ENCODE measurements at places on chromosomes 6 and 20.

DNA sequence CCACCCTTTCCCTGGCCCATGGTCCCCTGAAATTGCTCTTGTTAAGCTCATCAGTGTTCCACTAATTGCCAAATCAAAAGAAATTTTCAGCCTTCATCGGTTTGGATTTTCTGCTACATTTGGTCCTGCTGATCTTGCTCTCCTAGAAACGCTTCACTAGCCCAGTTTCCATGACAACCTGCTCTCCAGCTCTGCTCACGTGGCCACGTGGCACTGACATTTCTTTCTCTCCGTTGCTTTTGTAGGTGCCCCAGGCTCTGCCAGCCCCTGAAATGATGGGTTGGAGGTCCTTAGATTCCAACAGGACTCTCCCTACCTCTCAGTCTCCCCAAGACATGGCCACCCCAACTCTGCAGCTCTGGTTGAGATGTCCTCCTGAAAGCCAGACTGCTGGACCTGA, 45.8 kb upstream of the NNAT start:
- DNase-seq, result no peak

- no peak for DNase-seq
Measured at GRCh38 chr6:166707045-166707444, 80.0 kb upstream of the RPS6KA2 start.

DNA sequence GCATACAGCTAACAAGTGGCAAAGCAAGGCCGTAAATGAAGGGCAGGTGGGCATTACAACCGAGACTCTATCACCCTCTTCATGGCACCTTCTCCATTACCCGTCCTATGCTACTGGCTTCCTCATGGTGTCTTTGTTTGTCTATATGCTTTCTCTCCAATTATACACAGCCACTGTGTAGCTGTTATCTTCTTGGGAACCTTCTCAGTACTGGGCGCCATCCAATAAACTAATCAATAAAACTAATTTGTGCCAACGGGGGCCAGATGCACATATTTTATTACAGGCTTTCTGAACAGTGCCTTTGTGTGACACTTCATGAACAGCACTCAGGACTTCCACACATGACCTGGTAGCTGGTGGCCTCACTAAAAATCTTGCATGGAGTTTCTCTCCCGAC, 149.8 kb upstream of the PCSK2 start:
- no peak for DNase-seq

- no peak for DNase-seq
Measured at GRCh38 chr20:24681634-24682495, 212.4 kb downstream of the SYNDIG1 start.

DNA sequence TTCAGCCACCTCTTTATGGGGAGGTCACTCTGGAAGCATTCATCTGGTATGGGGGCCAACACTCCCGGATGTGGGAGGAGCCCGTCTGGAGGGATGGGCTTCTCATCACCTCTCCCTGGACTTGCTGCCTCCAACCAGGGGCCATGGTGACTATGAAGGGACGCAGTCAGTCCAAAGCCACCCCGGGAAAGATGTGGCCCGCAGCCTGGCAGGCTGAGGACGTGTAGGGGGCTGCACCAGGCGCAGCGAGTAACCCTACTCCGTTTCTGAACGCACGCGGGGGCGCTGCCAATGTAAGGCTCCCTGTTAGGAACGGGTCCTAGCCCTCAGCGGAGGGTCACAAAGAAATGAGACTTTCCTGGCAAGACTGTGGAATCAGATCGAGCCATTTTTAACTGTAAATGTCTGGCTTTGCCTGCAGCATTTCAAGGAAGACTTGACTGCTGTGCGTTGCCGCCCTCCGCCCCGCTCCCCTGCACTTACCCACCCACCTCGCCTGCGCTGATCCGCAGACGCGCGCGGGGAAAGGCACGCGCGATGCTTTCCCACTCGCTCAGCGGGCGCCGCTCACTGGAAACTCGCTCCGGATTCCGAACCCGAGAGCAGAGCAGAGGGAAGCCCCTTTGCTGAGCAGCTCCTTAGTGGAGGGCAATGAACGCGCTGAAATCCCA, 55.1 kb downstream of the IL20RA start:
- no peak for DNase-seq

GRCh38 chr6:116948533-116949304, 71.7 kb downstream of the RFX6 start:
- no peak for DNase-seq

DNA sequence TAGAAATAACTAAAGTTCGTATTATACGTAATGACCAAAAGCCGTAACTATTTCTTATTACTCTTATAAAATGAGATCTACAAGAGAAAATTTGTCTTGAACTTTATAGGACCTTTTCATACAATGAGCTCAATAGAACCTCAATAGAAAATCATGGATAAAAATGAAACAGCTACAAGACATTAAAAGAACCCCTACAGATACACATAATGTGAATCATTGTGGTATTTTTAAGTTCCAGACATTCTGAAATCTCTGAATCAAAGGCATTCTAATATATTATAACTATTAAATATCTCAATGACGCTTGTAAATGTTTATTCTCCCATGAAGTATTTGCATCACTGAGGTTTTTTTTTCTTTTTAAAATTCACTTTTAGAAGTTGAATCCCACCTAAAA, 22.2 kb upstream of the POU3F2 start:
- no peak for DNase-seq

DNA sequence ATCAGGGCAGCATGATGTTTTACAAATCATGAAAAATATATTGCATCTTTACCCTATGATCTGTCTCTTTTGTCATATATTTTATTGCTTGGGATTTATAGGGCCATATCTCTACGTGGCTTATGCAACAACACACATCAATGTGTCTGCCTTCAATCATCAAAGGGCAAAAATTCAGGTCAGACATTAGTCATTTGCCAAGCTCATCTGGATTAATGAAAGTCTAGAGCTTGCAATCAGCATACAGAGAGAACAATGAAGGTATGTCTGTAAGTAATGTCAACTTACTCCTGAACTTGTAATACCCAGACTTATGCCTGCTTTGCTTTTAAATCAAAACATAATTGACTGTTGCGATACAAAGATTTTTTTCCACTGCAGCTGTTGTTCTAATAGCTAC, 282.7 kb downstream of the HAO1 start:
- DNase-seq, result no peak

- no peak for DNase-seq
Measured at GRCh38 chr20:50569864-50570836, 60.0 kb downstream of the PTPN1 start.

DNA sequence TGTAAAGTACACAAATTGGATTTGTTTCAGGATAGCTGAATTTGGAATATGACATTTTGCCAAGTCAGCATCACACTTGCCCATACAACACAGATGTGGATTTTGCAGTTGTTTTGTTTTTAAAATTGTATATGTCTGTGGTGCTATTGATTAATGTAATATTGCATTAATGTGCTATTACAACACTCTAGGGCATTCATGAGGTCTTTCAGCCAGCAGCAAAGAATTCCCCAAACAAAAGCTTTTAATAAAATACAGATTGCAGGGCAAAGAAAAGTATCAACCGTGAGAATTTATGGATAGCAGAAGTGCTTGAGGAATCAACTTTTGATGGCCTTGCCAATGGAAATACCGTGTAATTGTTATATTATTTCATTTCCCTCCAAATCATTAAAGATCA, 144.9 kb downstream of the AIG1 start:
- no peak for DNase-seq

DNA sequence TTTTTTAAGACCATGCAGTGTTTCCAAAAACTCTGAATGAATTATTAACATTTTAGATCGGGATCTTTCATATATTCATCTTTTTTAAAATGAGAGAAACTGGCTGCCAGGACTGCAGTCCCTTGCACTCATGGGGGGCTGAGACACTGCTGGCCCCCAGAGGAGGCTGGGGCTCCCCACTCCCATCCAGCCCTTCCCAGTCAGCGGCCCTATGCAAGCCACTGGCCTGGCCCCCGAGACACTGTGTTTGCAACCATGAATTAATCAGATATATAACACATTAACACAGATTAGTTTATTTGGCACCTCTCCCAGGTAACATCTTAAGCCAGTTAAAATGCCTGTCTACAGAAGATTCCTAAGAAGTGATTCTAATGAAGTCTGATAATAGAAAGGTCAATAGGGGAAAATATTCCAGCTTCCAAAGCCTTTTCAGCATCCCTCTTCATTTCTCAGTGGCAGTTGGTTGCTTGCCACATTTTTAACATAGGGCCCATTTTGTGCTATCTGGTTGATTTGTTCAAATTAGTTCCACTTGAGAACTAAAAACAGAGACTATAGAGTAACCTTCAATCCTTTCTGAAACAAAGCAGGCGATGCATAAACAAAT, 184.4 kb upstream of the FBXL4 start:
- DNase-seq, result no peak

- no peak for DNase-seq
Measured at GRCh38 chr6:75755704-75756103, 6.7 kb downstream of the MYO6 start.

DNA sequence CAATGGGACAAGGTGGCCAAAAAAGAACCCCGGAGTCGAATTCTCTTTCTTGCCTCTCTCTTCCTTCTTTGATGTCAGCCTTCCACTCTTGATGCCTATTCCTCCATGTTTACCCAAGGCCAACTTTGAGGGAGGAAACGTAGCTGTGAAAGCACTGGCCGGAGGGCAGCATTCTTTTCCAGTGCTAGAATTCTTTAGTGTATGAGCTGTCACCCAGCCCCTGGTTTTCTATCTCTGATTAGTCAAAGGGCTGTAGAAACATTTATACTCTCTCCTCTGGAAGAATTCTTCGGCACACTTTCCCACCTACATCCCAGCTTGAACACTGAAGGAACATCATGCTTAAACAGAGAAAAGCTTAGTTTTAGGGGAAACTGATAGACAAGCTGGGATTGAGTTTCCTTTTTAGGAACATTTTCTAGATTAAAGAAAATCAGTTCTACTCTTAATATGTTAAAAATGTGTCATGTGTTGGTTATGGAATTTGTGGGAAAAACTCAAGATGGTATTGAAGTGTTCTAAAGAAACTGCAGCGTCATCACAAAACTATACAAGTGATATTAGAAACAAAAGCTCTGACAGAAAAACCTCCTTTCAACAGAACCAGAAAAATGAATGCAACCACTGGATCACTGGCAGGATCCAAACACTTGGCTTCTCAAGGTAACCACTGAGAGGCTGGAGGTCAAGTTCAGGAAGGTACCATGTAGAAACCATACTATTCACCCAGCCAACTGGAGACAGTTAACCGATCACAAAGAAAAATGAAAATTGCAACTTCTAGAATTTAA, 20.7 kb upstream of the UTRN start:
- no peak for DNase-seq

DNA sequence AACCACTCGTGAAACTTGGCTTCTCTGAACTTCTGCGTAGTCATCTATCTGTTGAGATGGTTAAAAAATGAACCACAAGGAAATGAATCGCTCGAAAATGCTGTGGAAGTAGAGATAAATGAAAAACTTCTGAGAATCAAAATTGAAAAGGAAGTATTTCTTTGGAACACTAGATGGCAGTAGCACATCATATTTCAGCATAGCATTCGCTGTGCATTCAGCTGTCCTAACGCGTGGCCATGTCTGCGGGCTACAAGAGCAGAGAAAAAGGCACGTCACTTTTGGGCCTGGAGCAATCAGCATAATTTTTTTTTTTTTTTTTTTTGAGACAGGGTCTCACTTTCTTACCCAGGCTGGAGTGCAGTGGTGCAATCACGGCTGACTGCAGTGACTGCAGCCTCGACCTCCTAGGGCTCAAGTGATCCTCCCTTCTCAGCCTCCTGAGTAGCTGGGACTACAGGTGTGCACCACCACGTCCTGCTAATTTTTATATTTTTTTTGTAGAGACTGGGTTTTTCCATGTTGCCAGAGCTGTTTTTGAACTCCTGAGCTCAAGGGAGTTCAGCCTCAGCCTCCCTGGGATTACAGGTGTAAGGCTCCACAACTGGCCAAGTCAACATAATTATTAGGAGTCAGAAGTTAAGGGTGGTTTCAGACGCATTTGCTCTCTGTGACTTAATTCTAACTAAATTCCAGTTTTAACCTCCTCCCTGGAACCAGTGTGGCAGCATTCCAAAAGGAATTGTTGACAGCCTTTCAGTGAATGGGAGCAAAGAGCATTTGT, 8.8 kb upstream of the PERP start:
- DNase-seq, result peak; percentile 16

- no peak for DNase-seq
Measured at GRCh38 chr20:8389381-8390036, 257.4 kb downstream of the PLCB1 start.

GRCh38 chr6:107704347-107705013, 119.6 kb downstream of the SCML4 start:
- no peak for DNase-seq

DNA sequence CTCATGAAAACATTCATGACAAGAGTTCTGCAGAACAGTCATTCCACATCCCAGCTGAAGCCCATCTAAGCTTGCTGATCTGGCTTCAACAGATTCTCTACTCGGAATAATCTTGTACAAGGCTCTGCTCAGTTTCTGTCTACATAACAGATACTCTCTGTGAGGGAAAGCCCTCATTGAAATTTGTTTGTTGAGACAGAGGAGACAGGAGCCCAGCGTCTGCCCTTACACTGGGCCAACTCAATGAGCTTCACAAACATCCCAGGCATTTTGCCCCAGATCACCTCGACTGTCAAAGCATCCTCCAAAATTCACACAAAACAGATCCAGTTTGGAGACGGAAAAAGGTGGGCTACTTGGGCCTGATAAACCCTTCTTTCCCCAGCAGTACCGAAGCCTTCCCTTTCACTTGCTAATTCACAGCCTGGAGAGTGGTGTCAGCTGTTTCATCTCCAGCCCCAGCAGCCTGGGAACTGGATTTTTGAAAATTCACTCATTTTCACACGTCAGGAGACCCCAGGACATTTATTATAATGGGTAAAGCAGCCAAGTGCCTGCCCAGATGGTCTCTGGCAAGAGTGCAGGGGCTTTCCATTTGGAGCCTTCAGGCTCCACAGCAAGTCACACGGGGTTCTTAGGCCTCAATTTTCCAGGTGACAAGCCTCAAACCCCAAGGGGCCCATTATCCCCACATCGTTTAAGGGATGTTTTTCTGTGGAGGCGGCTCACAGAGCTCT, 7.3 kb downstream of the CCDC167 start:
- no peak for DNase-seq

Data from T-helper 17 cell (primary cell).